ENCODE measurements at places on chromosomes 7 and 10.

GRCh38 chr10:77922566-77923179, 3.9 kb downstream of the DLG5 start:
- DNase-seq = no peak
- no peaks in the 10 kb centered on the region for H3K27me3 ChIP-seq
- no peak overlapping the region for H3K4me3 ChIP-seq
- H3K27ac ChIP-seq = no peak overlapping the region
- H3K4me1 ChIP-seq = peaks cover 41% of the 10 kb centered on the region

- no peaks in the 10 kb centered on the region for H3K4me1 ChIP-seq
- H3K27ac ChIP-seq = no peak overlapping the region
- no peak overlapping the region for H3K4me3 ChIP-seq
- H3K36me3 ChIP-seq = no peaks in the 10 kb centered on the region
- no peak for DNase-seq
- no peaks in the 10 kb centered on the region for H3K27me3 ChIP-seq
Measured at GRCh38 chr10:121167534-121168243, 316.5 kb downstream of the WDR11 start.

- H3K4me1 ChIP-seq = peaks cover 27% of the 10 kb centered on the region
- no peak for DNase-seq
- H3K27me3 ChIP-seq = no peaks in the 10 kb centered on the region
- H3K36me3 ChIP-seq = no peaks in the 10 kb centered on the region
- H3K27ac ChIP-seq = no peak overlapping the region
Measured at GRCh38 chr7:71238581-71239295, 106.8 kb downstream of the GALNT17 start.

- H3K36me3 ChIP-seq = peaks cover 11% of the 10 kb centered on the region
- H3K27ac ChIP-seq = no peak overlapping the region
- H3K27me3 ChIP-seq = no peaks in the 10 kb centered on the region
- DNase-seq = no peak
- peaks cover 20% of the 10 kb centered on the region for H3K4me1 ChIP-seq
- no peak overlapping the region for H3K4me3 ChIP-seq
Measured at GRCh38 chr10:109886781-109887140, 36.5 kb downstream of the XPNPEP1 start.

DNA sequence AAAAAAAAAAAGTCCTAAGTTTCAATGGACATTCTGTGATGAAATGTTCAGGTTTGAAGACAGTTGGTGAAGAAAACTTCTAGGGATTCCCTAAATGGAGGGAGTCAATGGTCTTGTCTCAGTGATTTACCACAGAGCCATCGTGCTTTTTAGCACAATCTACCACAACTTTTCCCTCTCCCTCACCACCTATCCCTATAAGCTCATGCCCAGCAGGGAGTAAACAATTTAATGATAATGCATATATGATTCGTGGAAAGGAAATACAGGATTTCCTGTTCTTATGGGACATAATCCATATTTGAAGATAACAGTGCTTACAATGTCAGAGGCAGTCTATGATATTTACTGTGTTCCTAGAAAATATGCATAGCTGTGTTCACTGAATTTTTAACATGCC, 38.4 kb upstream of the CD36 start:
- H3K27ac ChIP-seq = peak overlapping the region; percentile 8
- no peaks in the 10 kb centered on the region for H3K36me3 ChIP-seq

GRCh38 chr7:142901426-142902259, 16.1 kb upstream of the TRPV6 start:
- H3K27me3 ChIP-seq = no peaks in the 10 kb centered on the region
- peak overlapping the region; percentile 16 for H3K27ac ChIP-seq
- H3K36me3 ChIP-seq = no peaks in the 10 kb centered on the region
- no peak overlapping the region for H3K4me3 ChIP-seq

DNA sequence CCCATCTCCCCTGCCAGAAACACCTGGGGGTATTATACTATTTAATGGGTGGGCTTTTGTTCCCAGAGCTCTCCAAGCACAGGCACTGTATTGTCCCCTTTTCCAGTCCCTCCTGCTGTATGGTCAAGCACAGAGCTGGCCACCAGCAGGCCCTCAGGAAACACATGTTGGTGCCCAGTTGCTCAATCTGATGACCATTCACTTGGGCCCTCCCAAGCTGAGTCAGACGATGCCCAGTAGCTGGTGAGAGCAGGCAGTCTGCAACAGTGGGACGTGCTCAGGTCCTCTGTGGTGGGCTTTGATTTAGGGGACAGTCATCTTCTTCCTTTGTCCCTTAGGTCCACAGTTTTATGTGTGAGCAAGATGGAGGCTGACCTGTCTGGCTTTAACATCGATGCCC, 11.8 kb downstream of the SFXN2 start:
- no peak overlapping the region for H3K4me3 ChIP-seq
- H3K27ac ChIP-seq = no peak overlapping the region
- H3K27me3 ChIP-seq = no peaks in the 10 kb centered on the region
- no peaks in the 10 kb centered on the region for H3K4me1 ChIP-seq
- DNase-seq = no peak
- H3K36me3 ChIP-seq = no peaks in the 10 kb centered on the region

DNA sequence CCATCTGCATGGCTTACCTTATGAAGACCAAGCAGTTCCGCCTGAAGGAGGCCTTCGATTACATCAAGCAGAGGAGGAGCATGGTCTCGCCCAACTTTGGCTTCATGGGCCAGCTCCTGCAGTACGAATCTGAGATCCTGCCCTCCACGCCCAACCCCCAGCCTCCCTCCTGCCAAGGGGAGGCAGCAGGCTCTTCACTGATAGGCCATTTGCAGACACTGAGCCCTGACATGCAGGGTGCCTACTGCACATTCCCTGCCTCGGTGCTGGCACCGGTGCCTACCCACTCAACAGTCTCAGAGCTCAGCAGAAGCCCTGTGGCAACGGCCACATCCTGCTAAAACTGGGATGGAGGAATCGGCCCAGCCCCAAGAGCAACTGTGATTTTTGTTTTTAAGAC, 12.4 kb downstream of the DUSP5 start:
- no peak overlapping the region for H3K27ac ChIP-seq
- H3K27me3 ChIP-seq = no peaks in the 10 kb centered on the region
- no peaks in the 10 kb centered on the region for H3K36me3 ChIP-seq
- no peak for DNase-seq

- H3K4me3 ChIP-seq = no peak overlapping the region
- no peak overlapping the region for H3K27ac ChIP-seq
- no peaks in the 10 kb centered on the region for H3K27me3 ChIP-seq
- DNase-seq = peak; percentile 20
- H3K4me1 ChIP-seq = peaks cover 23% of the 10 kb centered on the region
- H3K36me3 ChIP-seq = no peaks in the 10 kb centered on the region
Measured at GRCh38 chr10:50385624-50386023, 134.3 kb upstream of the ASAH2 start.

GRCh38 chr7:99267841-99268576, 4.6 kb upstream of the MYH16 start:
- no peaks in the 10 kb centered on the region for H3K36me3 ChIP-seq
- DNase-seq = no peak
- no peaks in the 10 kb centered on the region for H3K27me3 ChIP-seq
- peaks cover 8% of the 10 kb centered on the region for H3K4me1 ChIP-seq

DNA sequence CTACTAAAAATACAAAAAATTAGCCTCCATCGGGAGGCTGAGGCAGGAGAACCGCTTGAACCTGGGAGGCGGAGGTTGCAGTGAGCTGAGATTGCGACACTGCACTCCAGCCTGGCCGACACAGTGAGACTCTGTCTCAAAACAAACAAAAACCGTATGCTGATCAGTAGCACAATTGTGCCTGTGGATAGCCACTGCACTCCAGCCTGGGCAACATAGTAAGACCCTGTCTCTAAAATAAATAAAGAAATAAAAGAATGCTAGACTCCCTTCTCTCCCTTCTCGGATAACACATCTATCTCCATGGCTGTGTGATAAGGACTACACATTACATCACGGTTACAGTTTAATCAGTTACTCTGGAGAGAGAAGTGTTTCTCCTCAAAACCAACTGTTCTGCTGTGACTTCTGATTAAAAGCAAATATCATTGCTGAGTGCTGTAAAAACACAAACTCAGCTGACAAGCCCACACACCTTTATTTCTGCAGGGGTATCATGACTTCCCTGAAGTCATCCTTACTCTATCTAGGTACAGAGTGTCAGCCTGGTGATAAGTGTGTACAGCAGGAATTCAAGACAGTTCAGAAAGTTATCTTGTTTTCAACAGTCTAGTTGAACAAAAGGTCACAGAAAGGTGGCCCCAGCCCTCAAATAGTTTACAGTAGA, 5.3 kb upstream of the ARHGAP19 start:
- H3K27ac ChIP-seq = peak overlapping the region; percentile 63
- H3K4me1 ChIP-seq = peaks cover 14% of the 10 kb centered on the region
- H3K36me3 ChIP-seq = no peaks in the 10 kb centered on the region
- no peak overlapping the region for H3K4me3 ChIP-seq

GRCh38 chr10:35735412-35735811, 93.3 kb upstream of the FZD8 start:
- no peak overlapping the region for H3K4me3 ChIP-seq
- no peak for DNase-seq
- H3K27me3 ChIP-seq = no peaks in the 10 kb centered on the region
- no peaks in the 10 kb centered on the region for H3K36me3 ChIP-seq

Data from body of pancreas (tissue), 4 donors.